ENCODE measurements at places on chromosomes 3 and 15.

GRCh38 chr3:128585974-128586373, 64.6 kb downstream of the RPN1 start:
- DNase-seq = no peak

DNA sequence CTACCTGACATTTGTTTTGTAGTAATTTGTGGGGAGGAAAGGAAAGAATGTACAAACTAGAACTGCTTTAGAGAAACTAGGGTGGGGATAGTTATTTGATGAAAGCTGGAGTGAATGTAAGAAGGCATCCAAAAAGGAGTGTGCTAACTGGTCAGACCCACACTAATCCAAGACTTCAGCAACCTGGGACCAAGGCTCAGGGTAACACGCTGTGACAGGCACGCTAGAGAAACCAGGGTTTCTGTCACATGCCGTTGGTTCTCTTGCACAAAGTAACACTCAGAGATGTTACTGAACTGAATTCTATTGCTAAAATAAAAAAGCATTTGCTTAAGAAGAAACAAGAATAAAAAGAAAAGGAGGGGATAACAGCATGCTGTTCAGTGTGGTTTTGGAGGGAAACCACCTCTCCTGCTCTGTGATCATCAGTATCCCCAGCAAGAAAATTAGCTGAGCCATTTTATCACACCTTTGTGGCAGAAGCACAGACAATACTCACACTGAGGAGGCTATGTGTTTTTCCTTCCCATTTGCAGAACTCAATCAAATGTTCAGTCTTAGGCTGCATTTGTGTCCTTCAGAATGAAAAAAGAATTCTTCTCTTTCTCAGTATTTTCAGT, 2.8 kb upstream of the CCDC80 start:
- DNase-seq = no peak

GRCh38 chr3:62167566-62168262, 205.6 kb downstream of the FEZF2 start:
- no peak for DNase-seq

DNA sequence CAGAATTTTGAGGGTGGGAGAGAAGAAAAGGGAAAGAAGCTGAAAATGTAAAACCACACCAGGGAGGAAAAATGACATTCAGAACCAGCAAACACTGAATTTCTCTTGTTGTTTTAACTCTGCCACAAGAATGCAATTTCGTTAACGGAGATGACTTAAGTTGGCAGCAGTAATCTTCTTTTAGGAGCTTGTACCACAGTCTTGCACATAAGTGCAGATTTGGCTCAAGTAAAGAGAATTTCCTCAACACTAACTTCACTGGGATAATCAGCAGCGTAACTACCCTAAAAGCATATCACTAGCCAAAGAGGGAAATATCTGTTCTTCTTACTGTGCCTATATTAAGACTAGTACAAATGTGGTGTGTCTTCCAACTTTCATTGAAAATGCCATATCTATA, 15.5 kb downstream of the GREM1 start:
- no peak for DNase-seq

- no peak for DNase-seq
Observed at GRCh38 chr15:70090436-70091296, 7.1 kb downstream of the TLE3 start.

GRCh38 chr3:42749025-42749752, 23.9 kb downstream of the CCDC13 start:
- no peak for DNase-seq

DNA sequence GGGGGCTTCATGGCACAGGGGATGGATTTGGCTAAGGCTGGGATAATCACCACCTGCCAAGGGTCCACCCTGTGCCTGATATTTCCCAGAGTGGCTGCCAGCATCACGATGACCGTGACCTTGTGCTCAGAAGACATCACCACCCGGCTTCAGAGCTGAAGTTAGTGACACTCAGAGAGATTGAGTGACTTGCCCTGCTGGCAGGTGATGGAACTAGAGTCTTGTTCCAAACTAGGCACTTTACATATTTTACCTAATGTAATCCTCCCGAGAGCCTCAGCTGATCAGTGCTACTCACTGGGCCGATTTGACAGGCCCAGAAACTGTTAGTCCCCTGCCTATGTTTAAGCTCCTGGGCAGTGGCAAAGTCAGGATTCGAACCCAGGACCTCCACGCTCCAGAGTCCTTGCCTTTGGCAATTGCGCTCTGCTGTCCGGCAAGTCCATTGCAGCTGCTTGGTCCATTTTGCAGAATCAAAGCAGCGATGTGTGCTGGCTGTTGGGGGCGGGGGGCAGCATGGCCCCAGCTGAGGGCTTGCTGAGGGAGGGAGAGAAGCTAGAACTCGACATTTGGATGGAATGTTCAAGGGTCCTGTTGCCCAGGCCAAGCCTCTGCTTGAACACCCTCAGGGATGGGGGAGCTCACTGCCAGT, 74.8 kb upstream of the GATA2 start:
- DNase-seq = no peak

GRCh38 chr3:8737823-8738222, 4.2 kb downstream of the CAV3 start:
- no peak for DNase-seq

DNA sequence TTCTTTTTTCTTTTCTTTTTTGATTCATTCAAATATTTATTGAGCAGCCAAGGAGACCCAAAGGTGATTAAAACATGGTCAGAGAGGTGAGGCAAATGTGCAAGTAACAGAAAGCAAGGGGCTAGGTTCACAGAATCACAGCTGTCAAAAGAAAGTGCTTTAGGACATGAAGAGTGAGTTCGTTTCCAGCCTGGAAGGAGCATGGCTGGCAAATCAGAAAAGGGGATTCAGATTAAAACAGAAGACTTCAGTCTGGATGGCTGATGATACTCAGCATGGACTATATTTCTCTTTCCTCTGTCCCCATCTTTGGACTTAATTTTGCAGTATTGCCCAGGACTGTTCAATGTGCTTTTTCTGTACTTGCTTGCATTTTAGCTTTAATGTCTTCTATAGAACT, 151.2 kb downstream of the NR1D2 start:
- DNase-seq = no peak

- no peak for DNase-seq
Observed at GRCh38 chr15:72481015-72481659, 7.0 kb downstream of the ARIH1 start.

DNA sequence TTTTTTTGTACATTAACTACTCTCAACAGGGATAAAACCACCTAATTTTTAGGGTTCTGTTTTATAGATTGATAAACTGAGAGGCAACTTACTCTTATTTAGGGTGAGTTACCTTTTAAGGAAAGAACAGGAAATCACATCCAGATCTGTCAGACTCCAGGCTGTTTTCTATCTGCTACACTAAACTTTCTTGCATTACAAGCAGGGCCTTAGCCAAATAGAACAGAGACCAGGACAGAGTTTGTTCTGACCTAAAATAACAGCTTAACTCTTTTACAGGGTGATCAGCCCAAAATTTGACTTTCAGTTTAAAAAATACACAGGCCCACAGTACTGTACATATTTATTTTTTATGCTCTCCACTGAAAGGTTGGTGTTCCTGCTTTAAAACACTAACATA, 38.6 kb downstream of the SGO1 start:
- DNase-seq = no peak

- no peak for DNase-seq
Observed at GRCh38 chr3:87691109-87691508, 367.7 kb downstream of the CGGBP1 start.

GRCh38 chr15:36371509-36371908, 207.9 kb upstream of the CDIN1 start:
- DNase-seq = peak; percentile 61

GRCh38 chr3:32602206-32602605, 31.5 kb upstream of the DYNC1LI1 start:
- DNase-seq = no peak

- DNase-seq = no peak
Observed at GRCh38 chr3:111303760-111304159, 232.1 kb downstream of the NECTIN3 start.

DNA sequence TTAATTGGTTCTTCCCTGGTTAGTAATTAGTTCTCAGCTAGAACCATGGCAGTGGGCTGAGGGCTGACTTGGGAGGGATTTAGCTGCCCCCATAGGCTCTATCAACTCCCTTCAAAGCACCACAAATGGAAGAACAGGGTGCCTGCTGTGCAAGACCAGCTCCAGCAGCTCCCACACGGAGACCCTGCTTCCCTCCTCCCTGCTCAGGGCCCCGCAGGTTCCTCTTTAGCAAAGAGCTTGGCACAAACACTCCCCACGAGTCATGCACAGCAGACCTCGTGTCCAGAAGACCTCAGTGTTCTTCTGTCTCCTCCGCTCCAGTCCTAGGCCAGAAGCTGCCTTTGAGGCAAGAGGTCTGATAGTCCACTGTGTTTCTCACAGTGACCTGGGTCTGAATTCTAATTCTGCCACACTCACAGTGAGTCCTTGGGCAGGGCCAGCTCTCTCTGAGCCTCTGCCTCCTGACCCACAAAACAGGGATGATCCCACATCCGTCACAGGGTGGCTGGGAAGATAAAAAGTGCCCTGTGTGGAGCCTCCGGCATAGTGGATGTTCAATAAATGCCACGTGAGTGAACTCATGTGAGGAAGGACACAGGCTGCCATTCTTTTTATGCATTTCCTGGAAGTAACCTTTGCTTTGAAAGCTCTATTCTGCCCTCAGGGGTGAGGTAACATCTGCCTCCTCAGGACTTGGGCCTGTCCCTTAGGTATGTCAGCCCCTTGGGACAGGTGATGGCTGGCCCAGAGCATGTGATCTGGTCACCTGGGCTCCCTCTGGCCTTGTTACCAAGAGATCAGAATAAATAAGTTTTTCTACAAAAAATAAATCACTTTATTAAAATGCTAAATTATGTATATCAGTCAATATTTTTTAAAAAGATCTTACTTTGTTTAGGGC, 7.6 kb downstream of the RAB6B start:
- DNase-seq = no peak

DNA sequence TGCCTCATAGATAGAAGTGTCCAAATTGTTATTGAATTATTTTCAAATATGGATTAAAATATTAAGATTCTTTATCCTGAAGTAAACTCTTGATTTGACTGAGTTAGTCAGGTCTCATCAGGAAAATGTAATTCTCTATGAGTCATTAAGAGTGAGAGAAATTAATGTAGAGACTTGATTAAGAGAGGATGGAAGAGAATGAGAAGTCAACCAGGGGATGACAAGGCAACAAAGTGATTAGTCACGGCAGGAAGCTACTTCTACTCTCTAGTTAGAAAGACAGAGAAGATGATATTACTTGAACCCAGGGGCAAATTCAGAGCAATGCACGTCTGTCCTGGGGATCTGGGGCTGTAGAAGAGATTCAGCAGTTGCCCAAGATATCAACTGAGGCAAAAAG, 202.5 kb downstream of the LSAMP start:
- DNase-seq = no peak

GRCh38 chr3:141996437-141996836, 120.0 kb downstream of the ATP1B3 start:
- no peak for DNase-seq

GRCh38 chr3:150236316-150237082, 171.6 kb upstream of the TSC22D2 start:
- no peak for DNase-seq

DNA sequence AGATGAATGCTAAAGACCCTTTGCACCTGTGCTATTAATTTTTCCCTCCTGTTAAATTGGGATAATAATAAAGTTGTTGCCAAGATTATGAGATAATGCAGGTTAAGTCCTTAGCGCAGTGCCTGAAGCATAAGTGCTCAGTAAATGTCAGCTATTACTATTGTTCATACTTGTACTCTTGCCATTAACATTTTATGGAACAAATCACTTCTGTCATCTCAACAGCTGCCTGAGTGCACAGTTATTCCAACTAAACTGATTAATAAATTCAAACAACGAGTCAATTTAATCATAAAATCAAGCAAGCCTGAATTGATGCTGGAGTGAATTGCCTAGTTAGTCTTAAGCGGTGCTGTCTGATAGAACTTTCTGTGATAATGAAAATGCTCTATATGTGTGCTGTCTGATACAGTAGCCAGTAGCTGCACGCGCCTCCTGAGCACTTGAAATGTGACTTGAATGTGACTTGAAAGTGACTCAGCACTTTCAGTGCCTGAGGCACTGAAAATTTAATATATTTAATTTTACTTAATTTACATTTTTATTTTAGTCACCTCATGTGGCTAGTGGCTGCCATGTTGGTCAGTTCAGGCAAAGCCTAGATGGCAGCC, 198.7 kb upstream of the PFN2 start:
- no peak for DNase-seq

DNA sequence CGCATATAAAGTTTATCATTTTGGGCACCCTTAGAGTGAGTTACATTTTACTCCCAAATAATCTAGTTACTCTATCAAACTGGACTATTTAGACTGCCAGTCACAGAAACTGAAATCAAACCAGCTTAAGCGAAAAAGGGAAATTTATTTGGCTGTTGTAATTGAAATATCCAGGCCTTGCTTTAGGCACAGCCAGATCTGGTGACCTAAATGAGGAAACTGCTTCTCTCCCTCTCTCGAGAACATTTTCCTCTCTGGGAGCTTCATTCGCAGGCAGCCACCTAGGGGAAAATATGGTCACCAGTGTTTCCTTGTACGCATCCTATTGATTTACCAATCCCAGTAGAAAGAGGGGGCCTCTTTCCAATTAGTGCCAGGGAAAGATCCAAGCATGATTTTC, 175.3 kb upstream of the MITF start:
- no peak for DNase-seq

DNA sequence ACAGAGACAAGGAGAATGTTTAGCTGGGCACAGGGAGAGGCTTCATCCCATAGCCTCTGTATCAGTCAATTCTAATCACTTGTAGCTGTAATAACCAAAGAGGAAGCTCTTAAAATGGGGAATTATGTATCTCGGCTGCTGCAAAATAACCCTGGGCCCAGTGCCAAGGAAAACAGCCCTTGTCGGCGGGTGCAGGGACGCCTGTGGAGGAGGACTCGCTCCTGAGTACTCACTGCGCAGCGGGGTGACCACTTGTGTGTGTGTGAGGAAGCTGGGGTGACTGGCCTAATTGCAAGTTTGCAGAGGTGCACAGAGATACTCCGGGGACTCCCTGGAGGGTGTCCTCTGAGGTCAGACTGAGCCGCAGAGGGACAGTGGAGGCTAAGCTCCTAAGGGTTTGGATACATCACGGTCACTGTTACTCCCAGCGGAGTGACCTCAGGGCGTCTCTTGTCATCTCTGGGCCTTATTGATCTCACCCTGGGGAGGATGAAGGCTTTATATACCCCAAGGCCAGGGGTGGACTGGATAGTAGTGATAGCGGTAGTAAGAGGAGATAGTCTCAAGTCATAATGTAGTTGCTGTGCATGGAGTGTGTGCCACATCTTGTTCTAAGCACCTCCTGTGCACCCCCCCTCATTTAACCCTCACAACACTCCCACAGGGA, 37.2 kb downstream of the SLC6A6 start:
- no peak for DNase-seq

Measured in SW 1271 (cell line).